ENCODE measurements at places on chromosomes 6 and 20. TPM values are rescaled to one million over a fixed set of nuclear protein-coding genes. Genes with fewer than 3 reads are reported as not detected.

GRCh38 chr6:13653296-13653695 is 38.2 kb downstream of the NOL7 start:
- DNase-seq = no peak

ADTRP gene
- 4.7 TPM for total RNA-seq

DNA sequence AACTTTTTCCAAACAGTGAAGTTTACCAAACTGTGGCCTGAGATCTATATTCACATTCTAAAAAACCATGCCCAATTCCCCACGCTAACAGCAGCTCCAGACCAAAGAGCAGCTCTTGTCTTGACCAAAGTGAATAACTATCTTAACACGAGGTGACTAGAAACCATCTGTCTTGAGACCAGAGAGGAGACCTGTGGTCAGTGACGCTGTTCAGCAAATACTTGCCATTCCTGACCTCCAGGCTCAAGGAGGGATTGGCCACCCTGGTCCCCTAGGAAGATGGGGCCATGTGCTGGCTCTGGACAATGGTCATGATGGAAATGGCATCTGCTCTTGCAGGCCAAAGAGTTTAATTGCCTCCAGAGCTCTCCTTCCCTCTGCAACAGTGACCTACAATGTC is 104.4 kb upstream of the CD93 start:
- no peak for DNase-seq

- no peak for DNase-seq
Measured at GRCh38 chr20:61847420-61847748, 218.3 kb downstream of the TAF4 start.
